A549 treated with CORT108297 at 1 μM for 4 hours (cell line): ENCODE measurements at places on chromosomes 11 and 22. TPM values are rescaled to one million over a fixed set of nuclear protein-coding genes. Genes with fewer than 3 reads are reported as not detected.

The MRGPRX4 gene
- not detected in 5 replicates for total RNA-seq

The CCDC89 gene
- not detected in 5 replicates for total RNA-seq

The PUS3 gene
- total RNA-seq = 5.5 to 10.6 TPM (median 6.7 TPM) in 5 replicates

The HTR3A gene
- not detected in 5 replicates for total RNA-seq

The NPTXR gene
- 10.5 to 15.3 TPM (median 11.9 TPM) in 5 replicates for total RNA-seq

The ZNF214 gene
- 0.57 to 1.1 TPM (median 0.79 TPM) in 5 replicates for total RNA-seq

The OR8B4 gene
- total RNA-seq = not detected in 5 replicates

The SYT8 gene
- 0.05 to 0.39 TPM (median 0.06 TPM) in 3 of 5 replicates, not detected in the others for total RNA-seq

The RAPSN gene
- 0.11 to 0.34 TPM (median 0.13 TPM) in 3 of 5 replicates, not detected in the others for total RNA-seq

The OR51B5 gene
- total RNA-seq = not detected in 5 replicates

The C11orf21 gene
- not detected in 5 replicates for total RNA-seq

The SULT4A1 gene
- total RNA-seq = not detected in 5 replicates
